Kidney (tissue), 22 donors: ENCODE measurements at places on chromosomes 3 and 15. TPM values are rescaled to one million over a fixed set of nuclear protein-coding genes. Genes with fewer than 3 reads are reported as not detected.

TMIE gene
- 0.79 TPM for total RNA-seq

ROPN1 gene
- 0.54 TPM for total RNA-seq

GNAT1 gene
- not detected for total RNA-seq

SNX33 gene
- 20.2 TPM for total RNA-seq

GASK1A gene
- 7.3 TPM for total RNA-seq

KBTBD8 gene
- 1.8 TPM for total RNA-seq

CCK gene
- not detected for total RNA-seq

PRSS50 gene
- 0.35 TPM for total RNA-seq

PCLAF gene
- 1.5 TPM for total RNA-seq
